ENCODE measurements at places on chromosomes 4 and X.

DNA sequence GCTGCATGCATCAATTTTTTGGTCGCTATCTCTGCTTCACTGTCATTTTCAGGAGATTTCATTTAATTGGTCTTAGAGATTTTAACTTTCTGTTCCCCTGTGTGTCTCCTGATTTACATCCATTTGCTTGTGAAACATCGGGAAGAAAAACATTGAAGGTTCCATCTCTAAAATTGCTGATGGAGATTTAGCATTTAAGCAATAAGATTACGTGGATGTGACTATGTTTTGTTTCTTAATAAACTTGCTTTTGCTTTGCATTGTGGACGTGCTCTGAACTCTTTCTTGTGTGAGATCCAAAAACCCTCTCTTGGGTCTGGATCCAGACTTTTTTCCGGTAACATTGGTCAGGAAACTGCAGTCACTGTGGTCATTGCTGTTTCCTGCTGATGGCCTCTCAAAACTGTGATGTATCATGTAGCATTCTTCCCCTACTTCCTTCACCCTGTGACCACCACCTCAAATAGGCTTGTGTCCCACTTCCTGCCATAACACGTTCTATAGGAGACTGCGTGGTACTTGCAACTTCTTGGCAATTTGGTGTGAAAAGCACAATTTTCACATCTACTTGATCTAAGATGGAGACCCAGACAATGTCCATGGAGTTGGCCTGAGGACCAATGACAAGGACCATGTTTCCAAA, 4.9 kb downstream of the CXCL2 start:
- DNase-seq: no peak

- no peak for DNase-seq
Observed at GRCh38 chr4:42144028-42144427, 8.4 kb downstream of the BEND4 start.

DNA sequence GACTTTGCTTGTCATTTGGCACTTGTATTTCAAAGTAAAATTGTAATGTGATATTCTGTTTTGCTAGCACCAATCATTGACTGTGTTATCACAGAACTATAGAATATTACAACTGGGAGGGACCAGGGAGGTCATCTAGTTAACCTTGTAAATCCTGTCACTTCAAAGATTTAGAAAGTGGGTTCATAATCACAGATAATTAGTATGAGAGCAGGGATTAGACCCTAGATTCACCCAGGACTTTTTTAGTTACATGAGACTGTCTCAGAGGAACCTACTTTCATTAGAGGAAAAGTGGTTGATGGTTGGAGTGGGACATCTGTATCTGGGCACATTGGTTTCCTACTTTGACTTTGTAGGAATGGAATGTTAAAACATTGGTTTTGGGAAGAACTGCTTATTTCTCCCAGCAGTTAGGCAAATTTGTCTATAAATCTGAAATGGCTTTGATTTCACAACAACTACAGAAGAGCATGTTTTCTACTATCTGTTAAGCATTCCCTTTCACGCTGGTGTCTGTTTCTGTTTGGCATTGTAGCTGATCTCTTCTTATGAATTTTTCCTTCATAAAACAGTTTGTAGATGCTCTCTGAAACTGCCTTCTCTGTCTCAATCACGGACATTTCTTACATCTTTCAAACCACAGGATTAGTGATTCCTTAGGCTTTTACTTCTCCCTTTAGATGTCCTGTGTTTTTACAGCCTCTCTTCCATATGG, 144.1 kb downstream of the DIPK2B start:
- no peak for DNase-seq

GRCh38 chrX:16946971-16947562, 609 bp downstream of the REPS2 start:
- no peak for DNase-seq

DNA sequence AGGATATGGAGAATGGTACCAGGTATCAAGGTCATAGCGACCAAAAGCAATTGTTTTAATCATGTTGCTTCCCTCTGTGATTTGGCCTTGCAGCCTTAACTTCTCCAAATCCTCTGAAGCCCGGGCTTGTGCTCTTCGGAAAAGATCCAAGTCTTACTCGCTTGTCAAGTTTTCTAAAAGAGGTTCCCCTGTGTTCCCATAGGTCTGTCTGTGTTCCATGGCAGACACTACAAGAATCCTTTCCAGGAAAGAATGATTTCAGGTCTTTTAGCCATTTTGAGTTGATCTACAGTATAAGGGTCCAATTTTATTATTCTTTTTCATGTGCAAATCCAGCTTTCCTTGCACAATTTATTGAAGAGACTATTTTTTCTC, 710.6 kb upstream of the DIAPH2 start:
- DNase-seq: no peak

DNA sequence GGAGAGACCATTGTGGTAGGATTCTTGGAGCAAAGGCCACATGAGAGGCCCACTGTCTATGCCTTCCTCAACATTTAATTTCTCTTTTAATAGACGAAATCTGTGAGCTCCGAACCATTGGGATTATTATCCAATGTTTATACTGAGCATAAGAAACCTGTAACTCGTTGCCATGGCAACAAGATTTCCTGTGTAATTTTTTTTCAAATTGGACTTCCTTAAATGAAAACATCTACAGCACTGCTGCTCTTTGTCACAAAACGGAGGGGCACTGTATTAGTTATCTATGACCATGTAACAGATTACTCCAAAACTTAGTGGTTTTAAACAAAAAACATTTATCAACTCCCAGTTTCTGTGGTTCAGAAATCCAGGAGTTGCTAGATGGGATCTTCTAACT, 38.7 kb downstream of the PPP1R2C start:
- DNase-seq: no peak

DNA sequence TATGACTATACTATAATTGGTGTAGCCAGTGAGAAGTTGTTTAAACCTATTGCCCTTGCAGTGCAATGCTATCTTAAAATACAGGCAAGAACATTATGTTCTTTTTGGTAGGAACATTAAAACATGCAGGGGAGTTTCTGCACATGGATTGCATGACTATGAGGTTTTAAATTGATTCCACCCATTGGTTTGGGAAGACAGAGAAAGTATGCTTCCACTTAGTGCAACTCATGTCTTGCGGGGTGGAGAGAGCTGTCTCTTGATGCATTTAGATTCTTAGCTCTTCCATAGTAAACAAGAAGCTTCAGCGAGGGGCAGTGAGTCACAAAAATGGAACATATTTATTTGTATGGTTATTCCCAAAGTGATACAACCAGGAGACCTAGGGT, 39.5 kb upstream of the RASL11B start:
- DNase-seq: no peak

DNA sequence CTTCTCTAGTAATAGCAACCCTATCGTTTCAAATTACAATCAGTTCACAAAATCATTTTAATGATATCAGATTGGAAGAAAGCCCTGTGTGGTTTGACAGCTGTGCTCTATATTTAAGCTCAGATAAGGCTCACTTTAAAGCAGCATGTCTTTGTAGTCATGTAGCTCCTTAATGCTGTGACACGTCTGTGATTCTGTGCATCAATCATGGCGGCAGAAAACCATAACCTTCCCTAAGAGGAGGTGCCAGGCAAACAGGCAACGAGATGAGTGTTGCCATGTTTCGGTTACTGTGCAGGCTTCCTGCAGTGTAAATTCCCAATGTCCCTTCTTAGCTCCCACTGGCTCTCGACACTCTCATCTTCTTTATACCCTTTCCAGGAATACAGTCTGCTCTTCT, 212.7 kb downstream of the GRID2 start:
- DNase-seq: no peak

DNA sequence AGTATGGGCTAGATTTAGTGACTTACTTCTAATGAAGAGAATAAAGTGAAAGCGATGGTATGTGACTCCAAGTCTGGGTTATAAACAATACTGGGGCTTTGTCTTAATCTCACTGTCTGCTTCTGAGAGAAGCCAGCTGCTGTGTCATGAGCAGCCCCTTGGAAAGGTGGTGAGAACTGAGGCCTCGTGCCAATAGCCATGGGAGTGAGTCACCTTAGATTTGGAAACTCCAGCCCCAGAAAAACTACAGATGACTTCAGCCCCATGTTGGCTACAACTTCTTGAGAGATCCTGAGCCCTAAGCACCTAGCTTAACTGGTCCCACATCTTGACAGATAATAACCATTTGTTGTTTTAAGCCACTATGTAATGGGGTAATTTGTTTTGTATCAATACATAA, 77.6 kb downstream of the CWH43 start:
- DNase-seq: no peak

DNA sequence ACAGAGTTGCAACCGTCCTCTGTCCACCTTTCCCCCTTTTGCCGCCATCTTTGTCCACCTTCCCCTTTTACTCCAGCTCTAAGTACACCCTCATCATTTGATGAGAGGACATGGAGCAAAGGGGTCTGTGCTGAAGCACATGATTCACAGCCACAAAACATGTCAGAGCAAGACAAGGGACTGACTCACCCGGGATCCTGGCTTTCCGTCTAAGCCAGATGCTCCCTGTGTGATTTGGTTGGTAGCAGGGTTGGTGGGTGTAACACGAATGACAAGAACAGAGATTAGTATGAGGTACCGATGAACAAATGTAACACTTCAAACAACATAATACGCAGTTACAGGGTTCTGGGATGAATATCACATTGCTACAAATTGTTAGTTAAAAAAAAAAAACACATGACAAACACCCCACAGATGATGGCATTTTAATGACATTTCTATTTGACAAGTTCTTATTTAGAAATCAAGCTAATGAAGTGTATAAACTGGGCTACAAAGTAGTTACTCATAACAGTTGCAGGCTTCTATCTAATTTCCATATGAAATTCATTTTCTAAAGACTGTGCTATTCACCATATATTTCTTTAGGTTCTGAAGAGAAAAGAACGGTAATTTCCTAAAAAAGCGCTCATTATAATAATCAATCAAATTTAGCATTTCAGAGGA, 71.4 kb upstream of the ETNPPL start:
- DNase-seq: no peak

GRCh38 chr4:178165251-178165950, 723.2 kb upstream of the AGA start:
- no peak for DNase-seq

GRCh38 chr4:20254511-20255250, 3.0 kb downstream of the SLIT2 start:
- DNase-seq: no peak

DNA sequence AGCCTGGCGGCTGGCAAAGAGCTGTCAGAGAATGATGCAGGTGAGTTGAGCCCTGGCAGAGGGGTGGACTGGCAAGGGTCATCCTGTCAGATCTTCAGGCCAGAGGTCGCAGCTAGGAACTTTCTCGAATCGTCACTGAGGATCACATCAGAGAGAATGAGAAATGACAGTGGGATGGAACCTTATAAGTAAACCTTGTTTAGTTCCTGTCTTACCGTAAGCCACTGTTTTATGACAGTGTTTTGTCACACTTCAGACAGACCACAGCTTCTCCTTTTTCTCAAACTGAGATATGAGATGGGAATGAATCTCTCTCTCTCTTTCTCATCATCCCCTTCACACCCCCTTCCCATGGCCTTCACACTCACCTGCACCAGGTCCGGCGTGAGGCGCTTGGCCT, 9.3 kb downstream of the DIPK2B start:
- DNase-seq: no peak

GRCh38 chr4:22764183-22764582, 71.4 kb downstream of the GBA3 start:
- DNase-seq: no peak

- no peak for DNase-seq
Observed at GRCh38 chrX:43949669-43950068, 23.5 kb downstream of the NDP start.

- DNase-seq: no peak
Observed at GRCh38 chrX:44890247-44890646, 17.3 kb downstream of the KDM6A start.

GRCh38 chrX:131288738-131289511, at the start of gene IGSF1:
Gene IGSF1, minus strand, starts transcription at chrX:131289306. Its CDS starts 2,632 bp downstream, at chrX:131286674.
- peak; percentile 42 for DNase-seq

GRCh38 chr4:87848622-87849351, 16.0 kb downstream of the MEPE start:
- DNase-seq: peak; percentile 40

DNA sequence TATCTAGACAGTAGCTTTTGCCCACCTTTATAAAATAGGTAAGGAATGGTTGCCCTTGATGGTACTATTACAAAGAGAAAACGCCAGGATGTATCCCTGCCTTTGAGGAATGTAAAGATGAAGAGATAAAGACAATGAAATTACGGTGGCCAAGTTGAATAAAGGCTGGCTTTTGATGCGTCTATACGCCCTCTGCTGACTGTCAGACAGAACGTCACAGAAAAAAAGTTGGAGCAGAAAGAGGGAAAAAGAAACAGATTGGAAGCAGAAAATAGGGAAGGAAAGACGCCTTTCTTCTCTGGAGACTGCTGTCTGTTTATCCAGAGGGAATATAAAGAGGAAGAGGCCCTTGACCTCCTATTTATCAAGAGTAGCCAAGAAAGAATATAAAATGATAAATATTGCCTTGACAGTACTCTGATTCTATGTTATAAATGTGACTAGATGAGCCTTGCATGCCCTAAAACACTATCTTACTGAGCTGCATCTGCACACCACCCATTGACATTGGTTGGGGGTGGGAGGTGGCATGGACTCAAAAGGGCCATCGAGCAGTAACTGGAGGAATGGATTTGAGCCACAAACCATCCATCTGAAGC, 30.6 kb downstream of the PCDH19 start:
- no peak for DNase-seq

DNA sequence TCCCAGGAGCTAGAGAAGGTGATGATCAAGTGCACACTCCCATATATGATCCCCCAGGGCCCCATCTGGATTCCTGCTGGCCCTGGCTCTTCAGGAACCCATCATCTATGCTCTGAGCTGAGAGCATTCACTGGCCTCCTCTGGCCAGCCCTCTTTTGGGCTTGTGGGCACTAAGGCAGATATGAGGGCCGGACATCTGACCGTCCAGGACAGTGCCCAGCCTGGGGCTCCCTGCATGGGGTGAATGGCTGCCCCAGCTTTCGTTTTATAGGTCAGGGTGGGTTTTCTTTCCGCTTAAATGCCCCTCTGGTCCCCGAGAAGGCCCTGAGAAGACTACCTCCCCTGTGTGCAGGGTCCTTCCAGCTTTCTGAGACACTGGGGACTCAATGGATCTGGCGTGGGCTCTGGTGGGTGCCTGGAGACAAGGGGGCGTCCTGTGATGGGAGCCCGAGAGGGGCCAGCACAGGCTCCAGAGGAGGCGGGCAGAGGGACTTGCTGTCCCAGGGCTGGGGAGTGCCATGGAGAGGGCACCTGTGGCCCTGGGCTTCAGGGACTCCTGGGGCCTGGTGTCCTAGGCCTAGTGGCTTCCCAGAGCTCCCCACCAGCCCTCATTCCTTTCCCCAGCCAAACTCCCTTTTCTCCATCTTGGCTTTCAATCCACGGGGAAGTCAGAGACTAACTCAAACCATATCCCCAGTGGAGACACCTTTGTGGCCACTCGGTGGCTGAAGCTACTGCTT, 39.5 kb upstream of the GRPEL1 start:
- DNase-seq: no peak

GRCh38 chrX:131441033-131441432, 102.8 kb upstream of the OR13H1 start:
- DNase-seq: no peak

Data from NCI-H1105 (cell line).